Muscle of arm (tissue), 14 donors: ENCODE measurements at places on chromosomes 7 and 10.

GRCh38 chr10:133117688-133118071 lies 30.0 kb downstream of the ADGRA1 start:
- DNase-seq, result no peak

- DNase-seq, result no peak
Observed at GRCh38 chr7:37359662-37360444, 88.8 kb downstream of the ELMO1 start.

GRCh38 chr7:129271500-129272355 lies 46.9 kb downstream of the AHCYL2 start:
- DNase-seq, result peak; percentile 13

- no peak for DNase-seq
Observed at GRCh38 chr10:110389255-110389654, 84.5 kb upstream of the SMNDC1 start.

GRCh38 chr7:1254281-1255079 lies 21.8 kb downstream of the UNCX start:
- DNase-seq, result no peak

DNA sequence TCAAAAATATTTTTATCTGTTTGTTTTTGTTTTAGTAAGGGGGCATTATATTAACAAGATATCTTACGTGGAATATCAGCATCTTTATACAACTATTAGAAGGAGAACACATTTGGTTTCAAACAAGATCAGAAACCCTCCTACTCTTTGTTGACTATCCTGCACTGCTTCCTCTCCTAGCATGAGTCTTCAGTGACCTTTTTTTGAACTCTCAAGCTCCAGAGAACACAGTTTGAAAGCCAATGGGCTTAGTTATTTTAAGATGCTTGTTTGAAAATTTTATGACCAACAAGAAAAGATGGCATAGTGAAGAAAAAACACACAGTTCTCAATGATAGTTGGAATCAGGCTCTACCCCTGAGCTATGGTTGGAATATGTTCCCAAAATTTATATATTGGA lies 37.2 kb upstream of the RTKN2 start:
- no peak for DNase-seq

DNA sequence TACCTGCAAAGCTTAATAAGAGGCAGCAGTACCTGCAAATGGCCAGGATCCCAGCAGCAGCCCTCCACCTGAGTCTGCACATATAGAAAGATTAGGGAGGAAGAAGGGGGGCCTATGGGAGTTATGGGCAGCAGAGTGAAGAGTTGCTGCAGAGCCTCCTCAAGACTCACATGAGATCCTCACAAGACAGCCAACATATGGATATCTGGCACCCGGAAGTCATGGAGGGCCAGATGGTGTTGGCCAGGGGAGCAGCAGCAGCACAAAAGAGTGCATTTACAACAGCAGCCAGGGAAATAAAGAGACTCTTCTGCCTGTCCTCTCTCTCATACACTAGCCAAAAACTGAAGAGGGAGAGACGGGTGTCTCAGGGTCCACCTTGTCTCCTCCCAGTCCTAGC lies 4.0 kb upstream of the TAS2R40 start:
- DNase-seq, result no peak

DNA sequence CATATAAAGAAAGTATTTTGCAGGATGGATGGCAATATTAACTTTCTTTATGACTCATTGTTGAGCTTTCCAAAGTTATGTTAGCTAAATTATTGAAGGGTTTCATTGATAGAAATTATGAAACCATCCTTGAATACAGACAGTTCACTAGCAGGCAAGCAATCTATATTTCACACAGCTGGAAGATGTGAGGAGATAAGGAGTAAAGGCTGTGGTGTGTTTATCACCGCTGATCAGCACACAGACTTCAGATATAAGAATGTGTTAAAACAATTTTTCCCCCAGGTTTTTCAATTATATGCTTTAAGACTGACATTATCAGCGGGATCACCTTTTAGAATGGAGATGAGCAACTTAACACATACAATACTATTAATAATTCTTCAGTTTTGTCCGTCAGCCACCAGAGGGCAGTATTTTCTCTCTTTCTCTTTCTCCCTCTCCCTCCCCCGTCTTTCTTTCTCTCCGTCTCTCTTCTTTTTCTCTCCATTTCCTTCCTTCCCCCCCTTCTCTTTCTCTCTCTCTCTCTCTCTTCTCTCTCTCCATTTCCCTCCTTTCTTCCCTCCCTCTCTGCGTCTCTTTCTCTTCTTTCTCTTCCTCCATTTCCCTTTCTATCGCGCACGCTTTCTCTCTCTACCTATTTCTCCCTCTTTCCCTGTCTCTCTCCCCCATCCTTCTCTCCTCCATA lies 62.9 kb upstream of the FAM171A1 start:
- peak; percentile 78 for DNase-seq
